ENCODE measurements at places on chromosomes 6 and 20.

DNA sequence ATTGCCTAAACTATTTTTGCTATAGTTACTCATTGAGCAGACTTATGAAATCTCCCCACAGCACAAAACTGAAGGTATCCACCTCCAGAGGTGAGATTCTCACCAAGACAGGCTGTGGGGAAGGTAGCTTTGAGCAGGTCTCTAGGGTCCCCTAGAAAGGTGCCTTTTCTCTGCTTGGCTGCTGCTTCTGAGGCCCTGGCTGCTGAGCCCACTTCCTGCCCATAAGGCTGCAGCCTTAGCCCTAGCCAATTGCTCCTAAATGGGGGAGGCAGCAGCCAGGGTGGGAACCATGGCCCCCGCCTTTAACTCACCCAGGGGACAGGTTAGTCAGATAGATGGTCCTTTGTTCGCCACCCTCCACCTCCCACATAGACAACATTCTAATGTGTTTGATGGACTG, 3.6 kb downstream of the NT5E start:
- no peak for DNase-seq

DNA sequence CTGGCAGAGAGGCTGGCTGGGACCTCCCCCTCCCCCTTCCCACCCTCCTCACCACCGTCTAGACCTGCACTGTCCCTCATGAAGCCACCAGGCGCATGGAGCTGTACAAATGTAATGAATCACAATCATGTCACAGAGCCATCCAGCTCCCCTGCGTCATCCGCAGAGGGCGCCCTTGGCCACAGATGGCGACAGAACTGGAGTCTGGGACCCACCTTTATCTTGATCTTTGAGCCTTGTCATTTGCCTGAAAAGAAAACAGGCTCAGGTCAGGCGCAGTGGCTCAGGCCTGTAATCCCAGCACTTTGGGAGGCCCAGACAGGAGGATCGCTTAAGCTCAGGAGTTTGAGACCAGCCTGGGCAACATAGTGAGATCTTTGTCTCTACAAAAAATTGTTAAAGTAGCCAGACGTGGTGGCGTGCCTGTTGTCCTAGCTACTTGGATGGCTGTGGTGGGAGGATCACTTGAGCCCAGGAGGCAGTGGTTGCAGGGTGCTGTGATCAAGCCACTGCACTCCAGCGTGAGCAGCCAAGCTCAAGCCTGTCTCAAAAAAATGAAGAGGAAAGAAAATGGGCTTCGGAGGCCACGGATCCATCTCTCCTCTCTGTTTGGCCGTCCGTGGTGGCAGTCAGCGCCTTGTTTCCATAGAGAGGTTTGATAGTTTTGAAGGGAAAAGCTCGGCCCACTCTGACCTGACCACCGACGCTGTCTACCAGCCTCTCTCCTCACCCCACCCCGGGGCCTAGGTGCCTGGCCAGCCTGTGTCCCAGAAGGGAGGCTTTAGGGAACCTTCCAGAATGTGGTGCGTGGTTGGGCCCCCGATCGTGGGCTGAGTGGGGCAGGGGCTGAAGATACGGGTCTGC, 6.2 kb downstream of the COL9A3 start:
- DNase-seq, result no peak

DNA sequence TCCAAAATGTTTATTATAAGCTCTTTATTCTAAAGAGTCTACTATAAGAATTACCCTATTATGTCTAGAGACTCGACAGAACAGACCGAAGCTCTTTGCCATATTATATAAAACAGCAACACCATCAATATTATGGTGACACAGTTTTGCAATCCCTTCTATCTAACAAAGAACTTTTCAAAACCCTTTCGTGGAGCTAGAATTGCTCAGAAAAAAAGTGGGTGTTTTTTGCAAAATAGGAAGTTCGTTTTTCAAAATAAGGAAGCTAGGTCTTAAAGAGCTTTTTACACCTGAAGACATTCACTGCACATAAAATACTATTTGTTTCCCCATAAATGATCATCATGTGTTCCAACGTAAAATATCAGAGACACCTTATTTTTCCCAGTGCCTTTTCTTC, 240.0 kb downstream of the FOXC1 start:
- DNase-seq, result no peak

GRCh38 chr6:39068391-39068790, 19.8 kb downstream of the GLP1R start:
- no peak for DNase-seq

DNA sequence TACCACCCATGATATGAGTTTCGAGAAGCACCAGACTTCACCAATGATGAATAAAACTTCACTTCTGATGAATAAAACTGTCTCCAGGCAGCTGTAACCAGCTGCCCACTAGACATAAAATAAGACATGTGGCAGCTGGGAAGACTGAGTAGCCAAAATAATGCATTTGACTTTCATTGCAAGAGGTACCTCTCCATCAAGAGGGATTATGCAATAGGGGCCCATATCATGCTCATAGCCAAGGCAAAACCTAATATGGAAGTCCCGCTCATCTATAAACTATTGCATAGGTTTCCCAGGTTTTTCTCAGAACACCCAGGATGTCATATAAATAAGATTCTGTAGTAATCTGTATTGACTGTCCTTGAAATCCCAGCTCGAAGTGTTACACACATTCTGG, 155.5 kb downstream of the SIM1 start:
- DNase-seq, result no peak

DNA sequence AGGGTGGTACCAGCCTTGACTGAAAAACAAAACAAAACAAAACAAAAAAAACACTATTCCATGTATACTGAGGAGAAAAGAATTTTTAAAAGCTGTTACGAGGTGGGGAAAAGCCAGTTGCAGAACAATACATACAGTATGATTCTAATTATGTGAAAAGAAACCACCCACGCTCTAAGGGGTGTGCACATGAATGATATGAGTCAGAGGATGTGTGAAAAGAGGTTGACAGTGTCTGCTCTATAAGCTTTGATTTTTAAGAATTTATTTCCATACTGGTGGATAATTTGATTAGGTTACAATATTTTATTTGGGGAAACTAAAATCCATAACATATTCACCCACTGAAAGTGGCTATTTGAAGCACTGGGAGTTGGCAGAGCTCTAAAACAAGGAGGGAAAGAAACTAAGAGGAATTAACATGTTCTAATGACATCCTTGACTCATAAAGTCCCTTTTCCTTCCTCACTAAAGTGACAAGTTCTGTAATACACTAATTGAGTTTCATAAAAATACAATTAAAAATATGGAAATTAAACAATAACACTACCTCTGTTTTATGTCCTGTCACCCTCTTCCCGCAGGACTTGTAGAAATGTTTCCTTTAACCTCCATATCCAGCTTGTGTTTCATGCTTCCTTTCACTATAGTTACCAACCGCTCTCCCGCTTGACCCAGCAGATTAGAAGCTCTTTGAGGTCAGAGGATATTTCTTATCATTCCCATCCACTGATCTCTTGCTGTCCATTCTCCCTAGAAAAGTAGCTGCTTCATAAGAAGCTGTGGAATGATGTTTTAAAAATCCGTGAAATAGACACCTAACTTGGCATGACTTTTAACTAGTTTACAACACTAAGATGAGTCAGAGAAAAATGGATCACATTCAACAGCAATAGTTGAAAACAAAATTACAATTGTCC, 118.6 kb upstream of the CCDC28A start:
- no peak for DNase-seq

- DNase-seq, result no peak
These were observed 4.3 kb downstream of the ZBTB9 start for GRCh38 chr6:33458676-33459075.

- DNase-seq, result no peak
These were observed 2.4 kb downstream of the SYNE1 start for GRCh38 chr6:152634773-152635172.

Measured in CMK (cell line).